ENCODE measurements at places on chromosomes 7 and 10.

DNA sequence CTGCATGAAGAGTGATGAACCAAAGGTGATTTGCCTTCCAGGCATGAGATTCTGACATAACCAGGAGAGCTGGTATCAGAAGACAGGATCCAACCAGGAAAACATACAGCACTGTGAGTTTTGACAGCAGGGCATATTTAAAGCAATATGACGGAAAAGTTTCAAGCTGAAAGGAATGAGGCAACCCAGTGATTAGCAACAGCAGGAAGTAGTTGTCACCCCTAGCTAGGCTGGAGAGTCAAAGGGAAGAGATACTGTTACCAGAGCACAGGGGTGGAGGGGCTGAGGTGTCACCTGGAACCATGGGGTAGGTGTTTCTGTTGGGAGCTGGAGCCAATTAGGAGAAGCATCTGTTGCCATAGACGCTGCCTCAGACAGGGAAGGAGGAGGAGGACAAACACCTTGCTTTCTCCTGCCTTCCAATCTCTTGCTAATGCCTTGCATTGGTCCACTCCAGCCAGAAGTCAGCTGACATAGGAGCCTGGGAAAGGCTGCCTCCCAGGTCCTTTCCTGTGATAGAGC lies 125.4 kb upstream of the SORCS3 start:
- no peak for DNase-seq

- DNase-seq, result no peak
These were observed 153.9 kb downstream of the MLLT10 start for GRCh38 chr10:21688009-21688332.

GRCh38 chr7:24462117-24462516 lies 111.1 kb upstream of the PALS2 start:
- no peak for DNase-seq

GRCh38 chr7:5689716-5690115 lies 91.7 kb downstream of the RNF216 start:
- no peak for DNase-seq

DNA sequence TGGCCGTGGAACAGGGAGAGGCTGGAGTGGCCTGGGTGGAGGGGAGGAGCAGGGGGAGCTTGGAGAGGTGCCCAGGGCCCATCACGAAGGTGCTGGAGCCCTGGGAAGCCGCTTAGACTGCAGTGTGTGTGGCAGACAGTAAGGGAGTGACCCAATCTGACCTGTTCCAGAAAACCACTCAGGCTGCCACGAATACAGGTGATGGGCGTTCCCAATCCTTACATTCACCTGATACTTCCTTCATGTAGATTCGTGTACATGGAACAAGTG lies 161.7 kb downstream of the SVIL start:
- no peak for DNase-seq

- DNase-seq, result no peak
These were observed 596.7 kb upstream of the LRRTM3 start for GRCh38 chr10:66329147-66329546.

GRCh38 chr10:100653238-100653956 lies 92.0 kb upstream of the PAX2 start:
- DNase-seq, result no peak

DNA sequence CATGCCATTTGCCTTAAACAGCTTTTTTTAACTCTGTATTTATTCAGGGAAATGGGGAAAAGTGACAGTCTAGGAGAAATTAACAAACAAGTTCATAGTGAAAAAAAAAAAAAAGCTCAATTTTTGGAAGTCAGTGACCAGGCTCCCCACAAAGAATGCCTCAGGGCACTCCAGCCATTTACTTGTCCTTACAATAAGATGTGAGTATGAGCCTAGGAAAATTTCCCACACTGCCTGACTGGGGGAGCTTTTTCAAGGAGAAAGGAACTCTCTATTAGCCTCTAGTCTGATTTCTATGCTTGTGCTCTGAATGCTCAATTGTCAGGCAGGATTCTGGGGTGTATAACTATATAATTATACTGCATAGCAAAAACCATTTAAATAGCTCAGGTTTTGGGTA lies 74.9 kb upstream of the NRBF2 start:
- no peak for DNase-seq

DNA sequence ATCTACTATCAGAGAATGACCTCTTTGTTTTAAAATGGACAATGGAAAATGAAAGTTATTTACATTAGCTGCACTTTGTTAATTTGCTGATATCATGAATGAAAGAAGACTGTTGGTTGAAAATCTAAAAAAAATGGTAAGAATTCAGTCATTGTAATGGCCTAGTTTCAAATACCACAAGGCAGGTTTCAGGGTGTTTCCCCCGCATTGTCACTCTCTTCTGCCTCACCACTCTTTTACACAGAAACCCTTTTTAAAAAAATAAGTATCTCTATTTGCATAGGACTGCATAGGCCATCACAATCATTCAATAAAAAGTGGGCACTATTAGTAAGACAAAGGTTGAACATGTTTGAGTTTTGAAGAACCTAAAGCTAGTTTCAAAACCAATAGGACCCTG lies 737.1 kb downstream of the INHBA start:
- no peak for DNase-seq

- DNase-seq, result no peak
These were observed 96.0 kb downstream of the MTERF1 start for GRCh38 chr7:91784469-91784868.

DNA sequence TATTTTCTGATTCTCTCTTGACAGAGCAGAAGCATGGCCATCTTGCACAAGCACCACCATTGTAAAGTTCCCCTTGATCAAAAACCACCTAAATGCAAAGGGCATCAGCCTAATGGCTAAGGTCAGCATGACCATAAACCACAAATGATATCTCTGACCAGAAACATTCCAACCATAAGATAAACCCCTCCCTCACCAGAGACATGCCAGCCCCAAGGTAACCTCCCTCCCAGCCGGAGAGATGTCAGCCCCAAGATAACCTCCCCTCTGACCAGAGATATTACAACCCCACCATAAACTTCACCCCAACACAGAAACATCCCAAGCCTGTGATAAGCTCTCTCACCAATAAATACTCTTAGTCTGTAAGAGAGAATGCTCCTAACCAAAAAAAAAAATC lies 72.1 kb upstream of the CDK1 start:
- DNase-seq, result no peak

DNA sequence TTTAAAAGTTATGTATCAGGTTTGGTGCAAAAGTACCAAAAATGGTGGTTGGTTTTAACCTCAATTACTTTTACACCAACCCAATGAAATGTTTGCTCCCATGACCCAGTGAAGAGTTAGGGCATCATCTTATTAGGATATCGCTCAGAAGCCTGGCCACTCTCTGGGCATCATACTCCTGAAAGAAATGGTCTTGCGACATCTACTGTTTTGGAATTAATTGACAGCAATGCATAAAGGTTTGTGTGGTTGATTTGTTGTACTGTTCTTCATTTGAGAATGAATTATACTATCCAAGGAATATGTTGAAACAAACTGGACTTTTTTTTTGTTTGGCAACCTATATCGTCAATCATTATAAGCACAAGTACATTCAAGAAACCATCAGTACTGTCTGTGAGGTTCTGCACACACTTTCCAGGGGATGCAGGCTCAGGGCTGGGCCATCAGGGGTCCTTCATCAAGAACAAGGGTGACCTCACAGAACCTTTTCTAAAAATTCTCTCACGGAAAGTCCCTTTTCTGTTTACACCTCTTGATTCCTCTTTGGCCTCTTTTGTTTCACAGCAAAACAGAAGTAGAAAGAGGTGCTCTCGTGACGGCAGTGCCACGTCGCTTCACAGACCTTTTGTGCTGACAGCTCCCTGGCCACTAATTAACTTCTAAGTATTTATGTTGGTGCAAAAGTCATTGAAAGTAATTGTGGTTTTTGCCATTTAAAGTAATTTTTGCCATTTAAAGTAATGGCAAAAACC lies 117.2 kb upstream of the KLF6 start:
- DNase-seq, result no peak

DNA sequence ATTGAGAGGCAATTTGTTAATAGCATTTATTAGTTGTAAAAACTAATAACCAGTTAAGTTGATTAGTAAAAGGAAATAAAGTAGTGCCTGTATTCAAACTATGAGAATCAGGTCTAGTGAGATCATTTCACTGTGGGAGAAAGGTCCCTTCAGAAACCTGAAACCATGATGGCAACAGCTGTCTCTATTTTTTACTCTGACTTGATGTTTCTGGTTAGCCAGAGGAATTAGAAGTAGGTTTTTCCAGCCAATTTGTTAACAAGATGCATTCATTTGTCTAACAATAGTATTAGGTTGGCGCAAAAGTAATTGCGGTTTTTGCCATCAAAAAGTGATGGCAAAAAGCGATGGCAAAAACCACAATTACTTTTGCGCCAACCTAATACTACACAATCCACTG lies 272.2 kb upstream of the YAE1 start:
- no peak for DNase-seq

DNA sequence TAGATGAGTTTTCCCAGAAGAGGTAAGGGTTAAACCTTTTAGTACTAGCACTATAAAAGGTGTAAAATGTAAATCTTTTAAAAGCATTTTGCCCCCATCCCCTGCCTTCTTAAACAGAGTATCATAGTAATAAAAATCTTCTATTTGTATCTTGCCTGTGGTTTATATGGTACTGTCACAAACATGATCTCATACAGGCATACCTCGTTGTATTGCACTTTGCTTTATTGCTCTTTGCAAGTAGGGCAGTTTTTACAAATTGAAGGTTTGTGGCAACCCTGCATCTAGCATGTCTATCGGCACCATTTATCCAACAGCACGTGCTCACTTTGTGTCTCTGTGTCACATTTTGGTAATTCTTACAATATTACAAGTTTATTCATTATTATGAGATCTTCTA lies 198.8 kb upstream of the YAE1 start:
- no peak for DNase-seq

GRCh38 chr7:158650821-158651225 lies 53.8 kb downstream of the NCAPG2 start:
- DNase-seq, result no peak

DNA sequence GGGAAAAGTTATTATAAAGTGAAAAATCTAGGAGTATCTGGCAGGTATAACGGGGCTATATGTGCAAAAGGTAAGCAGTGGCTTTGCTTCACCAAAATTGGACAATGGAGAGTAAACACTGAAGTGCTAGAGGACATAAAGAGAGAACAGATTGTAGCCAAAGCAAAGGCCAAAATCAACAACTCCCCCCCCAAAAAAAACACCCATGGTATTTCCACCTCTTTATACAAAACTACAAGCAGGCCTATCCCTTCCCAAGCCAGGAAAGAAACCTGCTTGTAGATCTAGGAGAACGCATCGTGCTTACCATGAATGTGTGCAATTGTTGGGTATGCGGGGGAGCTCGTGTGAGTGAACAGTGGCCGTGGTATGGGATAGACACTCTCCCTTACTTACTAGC lies 9.2 kb upstream of the AKR1B1 start:
- no peak for DNase-seq

GRCh38 chr7:151152643-151153513 lies 14.6 kb downstream of the GBX1 start:
- no peak for DNase-seq

- DNase-seq, result no peak
These were observed 15.9 kb upstream of the CHST15 start for GRCh38 chr10:124109261-124109660.

DNA sequence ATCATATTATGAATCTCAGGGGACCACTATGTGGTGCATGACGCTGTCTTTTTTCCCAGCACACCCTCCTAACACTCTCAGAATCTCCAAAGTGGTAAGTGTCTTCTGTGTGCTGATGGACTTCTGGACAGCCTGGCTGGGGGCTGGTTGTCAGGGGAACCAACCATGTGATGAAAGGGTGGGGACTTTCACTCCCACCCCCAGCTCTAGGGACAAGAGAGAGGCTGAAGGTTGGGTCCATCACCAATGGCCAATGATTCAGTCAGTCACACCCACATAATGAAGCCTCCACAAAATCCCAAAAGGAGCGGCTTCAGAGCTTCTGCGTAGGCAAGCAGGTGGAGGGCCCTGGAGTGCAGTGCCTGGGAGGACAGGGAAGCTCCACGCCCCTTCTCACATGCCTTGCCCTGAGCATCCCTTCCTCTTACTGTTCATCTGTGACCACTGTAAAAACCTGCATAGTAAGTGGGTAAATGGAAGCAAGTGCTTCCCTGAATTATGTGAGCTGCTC lies 44.6 kb downstream of the RASGEF1A start:
- no peak for DNase-seq

Data from stimulated activated CD4-positive, alpha-beta T cell treated with anti-CD3 and anti-CD28 coated beads, Interleukin-1b, Interleukin-23, amount 100 ng/mL, for 4 hours (primary cell).